ENCODE measurements at places on chromosomes 5 and 9.

DNA sequence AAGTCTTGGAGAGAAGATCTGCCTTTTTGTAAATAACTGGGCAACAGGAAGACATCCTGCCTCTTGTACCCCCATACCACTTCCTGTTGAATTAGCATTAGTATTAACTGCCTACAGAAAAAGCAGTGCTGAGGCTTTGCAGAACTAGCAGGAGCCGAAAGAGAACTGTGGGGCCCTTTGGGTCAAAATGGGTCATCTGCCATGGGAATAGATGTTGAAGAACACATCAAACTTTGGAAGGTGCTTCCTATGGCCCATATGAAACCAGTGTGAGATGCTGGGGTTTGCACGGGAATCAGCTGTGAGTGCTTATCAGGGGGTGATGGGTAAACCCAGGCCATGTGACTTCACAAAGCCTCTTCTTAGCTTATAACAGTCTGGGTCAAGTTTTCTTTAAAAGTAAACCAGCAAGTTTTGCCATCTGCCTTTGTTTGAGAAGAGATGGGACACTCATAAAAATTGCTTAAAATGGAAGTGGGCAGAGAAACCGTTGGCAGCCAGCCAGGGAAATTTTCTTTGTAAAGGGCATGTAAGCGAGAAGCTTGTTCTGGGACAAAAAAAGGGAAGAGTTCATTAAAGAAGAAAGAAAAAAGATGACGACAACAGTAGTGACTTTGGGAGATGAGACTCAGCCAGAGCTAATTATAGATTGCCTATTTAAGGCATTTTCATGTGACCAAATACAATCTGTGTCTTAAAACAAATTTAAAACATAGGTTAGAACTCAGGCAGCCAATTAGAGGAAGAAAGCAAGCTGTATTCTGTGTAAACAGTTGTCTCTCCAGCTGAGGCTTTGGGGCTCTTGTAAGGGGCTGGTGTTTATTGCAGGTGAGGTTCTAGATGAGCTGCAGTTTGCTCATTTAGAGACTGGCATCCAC, 4.4 kb downstream of the SLC25A25 start:
- peak; percentile 84 for DNase-seq

DNA sequence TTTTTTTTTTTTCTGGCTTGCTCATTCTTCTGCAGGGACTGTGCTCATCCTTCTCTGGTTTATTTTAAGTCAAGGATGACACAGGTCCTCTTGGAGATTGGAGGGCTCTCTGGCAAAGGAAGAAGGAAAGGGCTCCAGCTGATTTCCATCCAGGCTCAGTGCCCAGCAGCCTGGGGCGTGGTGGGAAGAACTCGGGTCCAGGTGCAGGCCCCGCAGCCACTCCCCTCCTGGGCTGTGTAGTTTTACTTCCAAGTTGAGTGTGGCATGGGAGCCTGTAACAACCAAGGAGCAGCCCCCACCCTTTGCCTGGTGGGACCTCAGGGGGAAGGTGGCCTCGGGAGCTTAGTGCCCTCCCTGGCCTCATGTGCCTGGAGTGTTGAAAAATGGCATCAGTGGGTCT, 58.9 kb downstream of the ANKRD33B start:
- DNase-seq, result no peak

DNA sequence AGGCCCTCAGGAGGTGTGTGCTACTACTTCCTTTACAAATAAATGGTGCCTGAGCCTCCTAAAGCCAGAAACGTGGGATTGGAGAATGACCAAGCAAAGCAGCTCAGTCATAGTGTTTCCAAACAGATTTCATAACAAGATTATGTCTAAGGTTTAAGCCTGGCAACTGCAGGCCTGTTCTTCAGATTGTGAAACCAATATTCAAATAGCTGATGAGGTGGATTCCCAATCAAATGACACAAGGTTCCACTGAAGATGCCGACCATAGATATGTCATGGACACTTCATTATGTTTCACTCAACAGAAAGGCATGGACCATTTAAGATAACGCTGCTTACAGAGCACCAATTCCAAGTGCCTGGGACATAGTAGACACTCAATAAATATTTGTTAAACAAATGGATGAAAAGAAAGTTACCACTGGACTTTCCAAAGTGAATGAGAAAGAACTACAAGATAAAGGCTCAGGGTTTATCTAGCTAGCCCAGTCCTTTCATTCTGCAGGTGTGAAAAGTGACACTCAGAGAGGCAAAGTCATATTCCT, 189.5 kb downstream of the ACTL7B start:
- DNase-seq, result no peak

- no peak for DNase-seq
These were observed 55.9 kb upstream of the ORM1 start for GRCh38 chr9:114266969-114267368.

- DNase-seq, result no peak
These were observed 17.3 kb upstream of the ODF2 start for GRCh38 chr9:128438343-128439109.

GRCh38 chr9:123846966-123847365, 83.0 kb downstream of the DENND1A start:
- no peak for DNase-seq

- no peak for DNase-seq
These were observed 530.9 kb upstream of the TYRP1 start for GRCh38 chr9:12162181-12162815.

- no peak for DNase-seq
These were observed 29.6 kb upstream of the PITX1 start for GRCh38 chr5:135063511-135064234.

DNA sequence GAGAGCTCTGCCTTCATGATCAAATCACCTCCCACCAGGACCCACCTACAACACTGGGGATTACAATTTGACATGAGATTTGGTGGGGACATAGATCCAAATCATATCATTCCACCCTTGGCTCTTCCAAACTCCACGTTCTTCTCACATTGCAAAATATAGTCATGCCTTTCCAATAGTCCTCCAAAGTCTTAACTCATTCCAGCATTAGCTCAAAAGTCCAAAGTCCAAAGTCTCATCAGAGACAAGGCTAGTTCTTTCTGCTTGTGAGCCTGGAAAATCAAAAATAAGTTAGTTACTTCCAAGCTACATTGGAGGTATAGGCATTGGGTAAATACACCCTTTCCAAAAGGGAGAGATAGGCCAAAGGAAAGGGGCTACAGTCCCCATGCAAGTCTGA, 186.9 kb upstream of the PAPPA start:
- DNase-seq, result no peak

DNA sequence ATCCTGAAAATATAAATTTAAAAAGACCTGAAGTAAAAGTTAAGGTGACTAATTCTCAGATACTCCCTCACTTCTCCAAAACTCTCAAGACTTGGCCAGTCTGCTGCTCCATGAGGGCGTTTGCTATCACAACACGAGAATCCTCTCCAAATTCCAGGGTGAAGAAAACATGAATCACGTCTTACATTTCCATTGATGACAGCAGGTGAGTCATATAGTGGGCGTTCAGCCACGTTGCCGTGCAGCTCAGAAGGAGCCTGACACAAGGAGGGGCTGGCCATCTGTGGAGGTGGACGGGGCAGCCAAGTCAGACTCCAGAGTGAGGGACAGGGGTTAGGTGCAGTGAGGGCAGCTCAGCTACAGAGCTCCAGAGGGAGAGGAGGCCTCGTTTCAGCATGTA, 555.1 kb upstream of the ADAMTS16 start:
- DNase-seq, result no peak
